ENCODE measurements at places on chromosomes 3 and 15. TPM values are rescaled to one million over a fixed set of nuclear protein-coding genes. Genes with fewer than 3 reads are reported as not detected.

GRCh38 chr15:44706946-44707636, 4.0 kb downstream of the PATL2 start:
- no peak for DNase-seq

DNA sequence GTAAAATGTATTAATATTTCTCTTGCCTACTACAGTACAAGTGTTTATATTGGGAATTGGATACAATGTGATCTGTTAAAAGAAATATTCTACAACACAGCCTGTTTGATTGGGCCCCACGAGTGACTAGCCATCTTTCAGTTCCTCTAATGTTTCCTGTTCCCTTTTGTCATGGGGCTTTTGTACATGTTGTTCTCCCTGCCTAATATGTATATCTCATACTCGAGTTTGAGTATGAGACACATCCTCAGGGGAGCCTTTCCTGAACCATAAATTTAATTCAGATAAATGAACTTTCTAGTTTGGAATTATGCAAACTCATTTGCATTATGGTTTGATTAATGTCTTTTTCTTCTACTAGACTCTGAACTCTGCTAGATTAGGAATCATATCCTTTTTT, 65.5 kb downstream of the MEF2A start:
- no peak for DNase-seq

DNA sequence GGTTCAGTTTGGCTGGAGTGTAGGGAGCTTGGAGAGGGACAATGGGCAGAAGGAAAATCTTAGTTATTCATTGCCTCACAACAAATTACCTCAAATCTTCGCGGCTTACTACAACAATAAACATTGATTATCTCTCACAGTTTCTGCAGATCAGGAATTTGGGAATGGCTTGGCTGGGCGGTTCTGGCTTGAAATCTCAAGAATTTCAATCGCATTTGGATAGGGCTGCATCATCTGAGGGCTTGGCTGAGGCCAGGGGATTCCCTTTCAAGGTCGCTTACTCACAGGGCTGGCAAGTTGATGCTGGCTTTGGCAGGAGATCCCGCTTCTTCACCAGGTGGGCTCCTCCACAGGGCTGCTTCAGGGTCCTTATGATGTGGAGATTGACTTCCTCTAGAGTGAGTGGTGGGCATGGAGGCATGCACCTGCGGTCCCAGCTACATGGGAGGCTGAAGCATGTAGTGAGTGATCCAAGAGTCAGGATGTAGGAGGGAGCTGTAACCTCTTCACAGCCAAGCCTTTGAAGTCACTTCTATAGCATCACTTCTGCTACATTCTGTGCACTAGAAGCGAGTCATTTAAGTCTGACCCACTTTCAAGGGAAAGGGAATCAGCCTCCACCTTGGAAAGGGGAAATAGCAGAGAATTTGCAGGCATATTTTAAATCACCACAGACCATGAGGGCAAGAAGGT, 63.1 kb downstream of the CDC25A start:
- no peak for DNase-seq

DNA sequence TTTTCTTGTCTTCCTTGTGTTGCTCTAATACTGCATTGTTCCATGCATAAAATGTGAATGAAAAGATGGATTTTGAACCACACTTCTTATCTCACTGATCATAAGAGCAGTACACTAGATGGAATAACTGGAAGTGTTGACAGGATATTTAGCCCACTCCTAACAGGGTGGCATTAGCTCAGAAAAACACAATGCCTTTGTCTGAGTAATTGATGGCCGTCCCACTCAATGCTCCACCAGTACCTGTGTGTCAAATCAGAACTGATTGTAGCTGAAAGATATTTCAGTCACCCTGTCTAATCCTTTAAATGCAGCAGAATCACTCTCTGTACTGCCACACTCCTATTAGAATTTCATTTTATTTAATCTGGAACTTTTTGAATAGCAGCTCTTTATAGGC, 526.5 kb downstream of the UNC13C start:
- no peak for DNase-seq

- no peak for DNase-seq
These were observed 2.2 kb downstream of the NPTN start for GRCh38 chr15:73630921-73631362.

DNA sequence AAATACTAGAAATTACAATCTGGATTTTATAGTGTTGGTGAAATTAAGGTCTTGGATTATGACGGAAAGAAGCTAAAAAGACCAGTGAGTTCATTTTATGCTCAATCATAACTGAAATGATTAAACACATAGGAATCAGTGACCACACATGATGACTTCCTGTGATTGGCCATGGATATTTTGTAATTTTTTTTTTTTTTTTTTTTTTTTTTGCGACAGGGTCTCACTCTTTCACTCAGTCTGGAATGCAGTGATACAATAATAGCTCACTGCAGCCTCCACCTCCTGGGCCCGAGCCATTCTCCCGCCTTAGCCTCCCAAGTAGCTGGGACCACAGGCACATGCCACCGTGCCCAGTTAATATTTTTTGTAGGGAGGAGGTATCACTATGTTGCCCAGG, 47.4 kb downstream of the PAQR5 start:
- no peak for DNase-seq

DNA sequence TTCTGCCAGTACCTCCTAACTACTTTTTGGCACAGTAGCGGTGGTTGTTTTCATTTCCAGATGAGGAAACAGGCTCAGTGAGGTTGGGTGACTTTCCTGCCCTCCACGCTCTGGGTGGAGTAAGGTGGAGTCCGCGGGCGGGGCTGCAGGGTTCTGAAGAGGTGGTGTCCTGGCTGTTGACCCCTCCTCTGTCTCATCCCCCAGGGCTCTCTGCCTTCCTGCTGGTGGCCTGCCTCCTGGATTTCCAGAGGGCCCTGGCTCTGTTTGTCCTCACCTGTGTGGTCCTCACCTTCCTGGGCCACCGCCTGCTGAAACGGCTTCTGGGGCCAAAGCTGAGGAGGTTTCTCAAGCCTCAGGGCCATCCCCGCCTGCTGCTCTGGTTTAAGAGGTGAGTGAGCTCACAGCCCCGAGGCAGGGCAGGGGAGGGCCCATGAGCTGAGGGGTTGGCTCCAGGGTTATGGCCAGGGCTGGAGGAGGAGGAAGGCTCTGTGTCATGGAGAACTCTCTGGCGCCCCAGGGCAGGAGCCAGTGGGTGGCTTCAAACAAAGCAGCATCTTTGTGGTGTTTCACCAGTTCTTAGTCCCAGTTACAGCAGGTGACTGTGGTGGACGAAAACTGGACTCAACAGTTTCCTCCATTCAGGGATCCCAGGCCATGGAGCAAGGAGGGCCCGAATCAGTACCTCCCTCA, 10.4 kb downstream of the SLC28A1 start:
- no peak for DNase-seq

DNA sequence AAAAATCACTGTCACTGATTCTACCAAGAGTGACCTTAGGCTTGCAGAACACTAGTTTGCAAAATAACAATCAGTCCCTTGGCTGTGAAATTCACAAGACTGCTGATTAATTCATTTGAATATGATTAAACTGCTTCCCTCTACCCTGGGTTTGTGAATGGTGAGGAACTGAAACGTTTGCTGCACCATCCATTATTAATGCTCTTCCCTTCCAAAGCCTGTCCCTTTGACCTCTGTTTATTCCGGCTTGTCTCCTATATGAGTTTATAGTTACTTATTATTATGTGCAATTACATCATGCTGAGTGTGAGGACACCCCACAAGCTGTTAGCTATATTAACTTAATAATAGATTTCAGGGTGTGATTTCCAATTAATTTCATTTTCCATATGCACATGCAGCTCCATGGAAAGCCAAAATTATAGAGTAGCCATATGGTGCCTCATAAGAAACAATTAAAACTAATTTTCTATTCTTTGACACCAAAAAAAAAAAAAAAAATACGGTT, 96.5 kb downstream of the SUCLG2 start:
- no peak for DNase-seq

- DNase-seq, result no peak
These were observed 324.0 kb upstream of the SLCO3A1 start for GRCh38 chr15:91529534-91529933.

- no peak for DNase-seq
These were observed at the start of gene LRRC2 for GRCh38 chr3:46566040-46566641. LRRC2 (minus strand) TSS chr3:46566302; CDS start chr3:46551591, 14,711 bp downstream.

CYP11A1 gene
- 2.6 TPM for total RNA-seq

ACTRT3 gene
- 5.5 TPM for total RNA-seq

SLC51B gene
- not detected for total RNA-seq

SLC22A14 gene
- total RNA-seq, result 4.8 TPM

OSBPL10 gene
- total RNA-seq, result 36.6 TPM

MFAP1 gene
- 22.0 TPM for total RNA-seq

CALML4 gene
- total RNA-seq, result 6.1 TPM

All from dorsolateral prefrontal cortex (tissue), 122 donors.